GM19239 (cell line): ENCODE measurements at places on chromosomes 2 and 18.
A peak's percentile ranks its signal among the peaks of the same experiment; 100 is the strongest.

GRCh38 chr18:3319894-3320454 is 58.0 kb downstream of the MYL12B start:
- no peak for DNase-seq

- no peak for DNase-seq
Observed at GRCh38 chr2:242040681-242041080, 171.2 kb downstream of the RTP5 start.

GRCh38 chr2:70045405-70045804 is 41.9 kb upstream of the PCBP1 start:
- DNase-seq, result no peak

- DNase-seq, result no peak
Observed at GRCh38 chr18:45503990-45504389, 111.3 kb upstream of the SLC14A2 start.

GRCh38 chr2:33011373-33011772 is 64.6 kb downstream of the LTBP1 start:
- DNase-seq, result no peak

GRCh38 chr2:109345091-109345490 is 216.1 kb downstream of the SH3RF3 start:
- no peak for DNase-seq

- DNase-seq, result no peak
Observed at GRCh38 chr2:135064149-135064548, 12.1 kb downstream of the RAB3GAP1 start.

- DNase-seq, result no peak
Observed at GRCh38 chr2:204715361-204715760, 170.1 kb downstream of the PARD3B start.

DNA sequence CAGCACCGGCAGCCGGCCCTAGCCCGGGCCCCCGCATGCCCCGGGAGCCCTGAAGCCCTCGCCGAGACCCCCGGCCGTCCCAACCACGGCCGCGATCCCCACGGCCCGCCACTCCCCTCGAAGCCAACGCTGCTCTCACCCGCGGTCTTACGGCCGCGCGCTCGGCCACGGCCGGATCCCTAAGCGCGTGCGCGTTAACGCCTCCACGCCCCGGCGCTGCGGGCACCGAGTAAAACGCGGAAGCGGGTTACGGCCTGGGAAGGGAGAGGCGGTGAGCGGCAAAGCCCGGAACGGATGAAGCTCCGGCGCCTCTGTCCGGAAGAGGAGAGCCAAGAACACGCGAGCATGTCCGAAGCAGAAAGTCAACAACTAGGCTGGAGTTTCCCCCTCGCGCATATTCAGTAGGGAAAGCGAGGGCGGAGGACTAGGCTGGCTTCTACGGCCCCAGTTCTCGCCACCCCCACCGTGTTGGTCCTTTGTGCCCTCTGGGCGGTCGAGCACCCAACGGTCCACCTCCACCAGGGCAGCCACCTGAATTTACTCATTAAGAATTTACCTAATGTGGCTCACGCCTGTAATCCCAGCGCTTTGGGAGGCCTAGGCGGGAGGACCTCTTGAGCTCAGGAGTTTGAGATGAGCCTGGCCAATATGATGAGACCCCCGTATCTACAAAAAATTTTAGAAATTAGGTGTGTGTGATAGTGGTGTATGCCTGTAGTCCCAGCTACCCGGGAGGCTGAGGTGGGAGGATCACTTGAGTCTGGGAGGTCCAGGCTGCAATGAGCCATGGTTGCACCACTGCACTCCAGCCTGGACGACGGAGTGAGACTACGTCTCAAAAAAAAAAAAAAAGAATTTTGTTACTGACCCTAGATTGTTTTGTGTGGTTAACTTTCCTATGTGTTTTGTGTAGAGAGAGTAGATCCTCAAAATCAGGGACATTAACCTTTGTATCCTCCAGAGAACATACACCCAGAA is at the start of gene KANSL3:
TSS of gene KANSL3 (minus strand) at position 169 of the 978 bp plus-strand sequence. CDS start 1,177 bp downstream, outside the sequence.
- peak; percentile 70 for DNase-seq
